GM23338 (cell line): ENCODE measurements at places on chromosomes 1 and 21.

DNA sequence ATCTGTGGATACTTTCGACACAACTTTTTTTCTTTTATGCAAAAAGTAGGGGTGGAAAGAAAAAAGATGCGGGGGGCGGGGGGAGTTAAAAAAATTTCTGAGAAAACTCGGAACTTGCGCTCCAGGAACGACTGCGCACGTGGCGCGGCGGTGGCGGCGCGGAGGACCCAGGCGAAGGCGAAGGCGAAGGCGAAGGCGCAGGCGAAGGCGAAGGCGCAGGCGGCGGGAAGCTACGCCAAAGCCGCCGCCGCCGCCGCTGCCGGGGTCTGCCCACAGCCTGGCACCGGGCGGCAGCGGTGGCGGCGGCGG is 208 bp upstream of the BARHL2 start:
- DNase-seq: peak; percentile 50

- DNase-seq: no peak
These were observed 92.1 kb downstream of the SMYD3 start for GRCh38 chr1:246415028-246415427.

GRCh38 chr1:25993197-25993951 is 4.5 kb downstream of the PAFAH2 start:
- no peak for DNase-seq

DNA sequence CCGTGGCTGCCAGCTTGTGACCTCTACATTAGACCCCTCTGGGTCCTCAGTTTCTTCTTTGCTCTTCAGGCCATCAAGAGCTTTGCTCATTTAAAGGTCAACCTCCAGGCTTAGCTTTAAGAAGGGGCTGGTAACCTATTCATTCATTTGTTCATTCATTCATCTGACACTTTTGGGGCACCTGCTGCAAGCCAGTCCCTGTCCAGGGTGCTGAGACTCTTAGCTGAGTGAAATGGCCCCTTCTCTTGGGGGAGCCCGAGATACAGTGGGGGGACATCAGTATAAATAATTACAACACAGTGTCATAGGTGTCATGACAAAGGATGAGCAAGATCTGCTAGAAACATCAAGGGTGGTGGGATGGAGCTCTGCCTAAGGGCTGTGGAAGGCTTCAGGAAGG is 10.5 kb upstream of the TTC4 start:
- DNase-seq: no peak

DNA sequence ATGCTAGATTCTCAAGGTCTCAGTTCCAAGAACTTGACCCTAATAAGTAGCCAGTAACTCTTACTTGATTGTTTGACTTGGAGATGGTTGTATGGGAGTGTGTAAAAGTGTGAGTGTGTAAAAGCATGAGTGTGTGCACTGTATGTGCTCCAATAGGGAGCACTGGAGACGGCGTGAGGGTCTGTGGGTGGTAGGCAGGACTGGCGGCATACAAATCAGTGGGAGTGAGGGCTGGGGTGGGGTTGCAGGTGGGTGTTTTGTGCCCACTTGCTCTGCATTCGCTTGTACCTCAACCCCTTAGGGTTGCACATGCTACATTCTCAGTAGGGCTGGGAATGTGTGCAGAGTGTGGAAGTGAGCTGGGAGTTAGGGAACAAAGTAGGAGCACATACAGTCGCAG is 79.5 kb upstream of the CD34 start:
- no peak for DNase-seq

DNA sequence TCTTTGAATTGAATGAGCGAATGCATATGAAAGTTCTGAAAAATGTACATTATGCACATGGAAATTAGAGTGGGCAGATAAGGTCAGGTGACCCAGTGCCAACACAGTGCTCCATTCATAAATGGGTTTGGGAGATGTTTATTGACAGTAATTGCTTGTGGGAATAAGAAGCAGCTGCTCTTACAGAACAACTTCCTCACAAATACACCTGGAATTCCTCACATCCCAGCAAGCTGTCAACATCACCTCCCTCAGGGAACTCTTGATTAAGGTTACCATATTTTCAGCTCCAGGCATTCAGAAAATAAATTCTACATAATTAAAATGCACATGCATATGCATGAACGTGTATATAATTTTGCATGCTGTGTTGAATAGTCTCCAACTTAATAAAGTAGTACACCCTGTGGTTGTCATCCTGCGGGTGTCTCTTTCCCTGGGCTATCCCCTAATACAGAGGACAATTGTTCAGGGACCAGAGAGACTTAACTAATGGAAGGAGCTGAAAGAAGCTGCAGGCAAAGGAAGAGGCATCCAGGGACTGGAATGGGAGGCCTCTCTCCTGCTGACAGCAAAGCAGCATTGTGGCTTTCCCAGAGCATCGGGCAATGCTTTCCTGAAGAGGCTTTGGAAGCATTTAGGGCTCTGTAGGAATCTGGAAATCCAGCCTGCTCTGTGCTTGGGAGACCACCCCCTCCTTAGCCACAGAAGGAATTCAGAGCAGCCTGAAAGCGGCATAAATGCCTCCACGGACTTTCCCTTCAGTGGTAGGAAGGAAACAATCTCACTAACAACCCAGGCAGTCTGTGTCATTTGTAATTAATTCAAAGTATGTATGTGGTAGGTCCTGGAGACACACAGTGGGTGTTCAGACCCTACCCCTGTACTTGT is 55.2 kb upstream of the GNG12 start:
- DNase-seq: peak; percentile 56

GRCh38 chr1:2981981-2982614 is 39.2 kb upstream of the ACTRT2 start:
- DNase-seq: no peak

DNA sequence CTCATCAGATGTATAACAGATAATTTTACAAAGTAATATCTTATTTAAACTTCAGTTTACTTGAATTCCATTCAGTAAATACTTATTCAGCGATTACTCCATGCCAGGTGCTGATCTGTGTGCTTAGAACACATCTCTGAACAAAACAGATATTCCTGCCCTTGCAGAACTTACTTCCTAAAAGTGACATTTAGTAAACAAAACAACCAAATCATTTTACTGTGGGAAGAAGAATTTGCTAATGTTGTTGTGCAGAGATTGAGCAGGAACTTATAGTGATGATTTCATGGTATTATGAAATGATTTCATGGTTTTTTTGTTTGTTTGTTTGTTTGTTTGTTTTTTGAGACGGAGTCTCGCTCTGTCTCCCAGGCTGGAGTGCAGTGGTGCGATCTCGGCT is 39.3 kb upstream of the WLS start:
- no peak for DNase-seq

DNA sequence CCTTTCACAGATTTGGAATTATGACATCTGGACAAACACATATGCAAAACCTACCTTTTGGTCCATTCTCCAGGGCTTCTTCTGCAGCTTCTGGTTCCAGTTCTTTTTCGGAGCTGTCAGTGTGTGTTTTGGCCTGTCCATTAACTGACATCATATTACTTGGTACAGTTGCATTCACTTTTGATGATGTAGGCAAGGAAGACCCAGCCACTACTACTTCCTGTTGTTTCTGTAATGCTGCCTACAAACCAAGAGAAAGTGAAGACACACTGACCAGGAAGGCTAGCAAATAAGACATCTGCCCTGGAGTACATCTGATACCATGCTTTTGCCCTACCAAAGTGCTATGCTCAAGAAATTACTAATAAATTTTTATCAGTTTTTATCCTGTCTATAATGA is 31.9 kb downstream of the ACBD3 start:
- DNase-seq: no peak

GRCh38 chr21:29423099-29423870 is 124.6 kb downstream of the BACH1 start:
- DNase-seq: no peak

DNA sequence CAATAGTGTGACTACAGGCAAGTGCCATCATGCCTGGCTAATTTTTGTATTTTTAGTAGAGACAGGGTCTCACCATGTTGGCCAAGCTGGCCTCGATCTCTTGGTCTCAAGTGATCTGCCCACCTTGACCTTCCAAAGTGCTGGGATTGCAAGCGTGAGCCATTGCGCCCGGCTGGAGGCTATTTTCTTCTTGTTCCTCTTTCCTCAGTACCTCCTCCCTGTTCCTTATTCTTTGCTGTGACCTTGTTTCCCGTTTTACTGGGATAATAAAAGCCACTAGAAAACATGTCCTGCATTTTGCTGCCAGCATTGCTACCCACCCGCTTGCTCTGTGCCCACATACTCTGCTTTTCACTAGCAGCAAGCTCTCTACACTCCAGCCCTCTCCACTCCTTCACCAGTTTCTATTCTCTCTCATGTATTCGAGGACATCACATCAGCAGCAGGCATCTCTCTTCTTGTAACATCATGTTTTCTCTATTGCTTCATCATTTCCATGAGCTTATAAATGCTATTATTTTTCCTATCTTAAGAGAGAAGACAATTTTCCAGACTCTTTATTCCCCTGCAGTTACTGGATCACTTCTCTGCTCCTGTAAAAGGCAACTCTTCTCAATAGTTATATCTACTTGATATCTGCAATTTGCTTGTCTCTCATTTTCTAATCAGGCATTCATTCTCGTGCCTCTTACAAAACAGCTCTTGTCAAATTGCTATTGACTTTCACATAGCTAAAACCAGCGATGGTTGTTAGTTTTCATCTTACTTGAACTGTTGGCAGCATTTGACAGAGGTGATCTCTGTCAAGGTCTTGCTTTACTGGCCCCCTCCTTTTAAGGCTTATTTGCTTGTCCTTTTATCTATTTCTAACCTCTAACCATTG is 34.5 kb upstream of the C21orf91 start:
- no peak for DNase-seq

DNA sequence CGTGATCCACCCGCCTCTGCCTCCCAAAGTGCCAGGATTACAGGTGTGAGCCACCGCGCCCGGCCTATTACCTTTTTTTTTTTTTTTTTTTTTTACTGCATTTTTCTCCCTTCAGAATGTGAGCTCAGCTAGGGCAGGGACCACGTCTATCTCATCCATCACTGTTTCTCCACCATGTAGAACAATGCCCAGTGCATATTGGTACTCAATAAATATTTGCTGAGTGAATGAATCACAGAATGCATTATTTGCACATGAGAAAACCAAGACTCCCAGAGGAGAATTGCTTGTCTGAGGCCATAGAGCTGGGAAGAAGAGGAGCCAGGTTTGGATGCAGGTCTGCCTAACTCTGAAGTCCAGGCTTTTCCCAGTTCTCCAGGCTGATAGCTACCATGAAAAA is 8.2 kb upstream of the SLC9A1 start:
- no peak for DNase-seq

DNA sequence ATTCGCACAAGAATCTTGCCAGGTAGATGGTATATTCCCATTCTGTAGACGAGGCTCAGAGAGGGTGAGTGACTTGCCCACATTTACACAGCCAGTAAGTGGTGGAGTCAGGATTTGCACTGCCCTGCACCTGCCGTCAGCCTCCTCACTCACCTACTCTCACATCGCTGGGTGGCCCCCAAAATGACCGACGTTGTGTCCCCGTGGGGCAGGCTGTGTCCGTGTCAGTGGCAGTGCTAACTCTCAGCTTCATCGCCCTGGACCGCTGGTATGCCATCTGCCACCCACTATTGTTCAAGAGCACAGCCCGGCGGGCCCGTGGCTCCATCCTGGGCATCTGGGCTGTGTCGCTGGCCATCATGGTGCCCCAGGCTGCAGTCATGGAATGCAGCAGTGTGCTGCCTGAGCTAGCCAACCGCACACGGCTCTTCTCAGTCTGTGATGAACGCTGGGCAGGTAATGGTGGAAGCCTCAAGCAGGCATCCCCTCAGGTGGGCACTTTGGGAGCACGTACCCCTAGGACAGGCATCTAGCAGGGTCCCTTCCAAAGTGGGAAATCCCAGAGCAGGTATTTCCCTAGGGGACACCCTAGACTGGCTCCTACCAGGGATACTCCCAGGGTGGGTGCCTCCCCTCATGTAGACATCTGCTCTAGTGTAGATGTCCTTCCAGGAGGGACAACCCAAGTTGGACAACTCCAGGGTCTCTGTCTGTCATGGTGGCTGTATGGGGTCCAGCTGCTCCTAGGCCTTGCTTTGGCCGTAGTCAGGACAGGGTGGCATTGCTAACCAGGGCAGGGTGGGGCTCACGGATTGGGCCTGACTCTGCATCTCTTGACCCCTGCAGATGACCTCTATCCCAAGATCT is 3.4 kb downstream of the HCRTR1 start:
- no peak for DNase-seq

DNA sequence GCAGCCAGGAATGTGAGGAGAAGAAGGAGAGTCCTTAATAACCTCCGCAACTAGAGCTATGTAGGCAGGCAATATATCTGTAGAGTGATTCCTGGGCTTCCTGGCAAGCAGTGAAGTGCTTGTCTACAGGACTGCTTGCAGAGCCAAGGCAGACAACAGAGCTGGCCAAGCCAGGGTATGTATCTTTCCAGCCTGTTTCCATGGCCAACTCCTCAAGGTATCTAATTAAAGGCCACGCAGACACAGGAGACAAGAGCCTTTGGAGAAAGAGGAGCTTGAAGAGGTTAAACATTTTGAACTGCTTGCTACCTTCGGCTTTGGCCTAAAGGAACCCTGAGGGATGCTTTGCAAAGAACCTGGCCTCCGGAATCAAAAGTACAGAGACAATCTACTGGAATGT is 137.4 kb downstream of the PIGK start:
- DNase-seq: peak; percentile 57

GRCh38 chr1:69157046-69157756 is 410.5 kb upstream of the LRRC7 start:
- DNase-seq: peak; percentile 11

- DNase-seq: no peak
These were observed 7.1 kb downstream of the ANGEL2 start for GRCh38 chr1:213008564-213008963.

GRCh38 chr21:37815893-37816292 is 100.4 kb downstream of the KCNJ6 start:
- DNase-seq: no peak

GRCh38 chr1:201578008-201578888 is 39.3 kb downstream of the NAV1 start:
- DNase-seq: no peak

GRCh38 chr1:67759066-67759465 is 74.1 kb downstream of the GADD45A start:
- DNase-seq: no peak

GRCh38 chr1:35442734-35443133 is 114.5 kb downstream of the KIAA0319L start:
- DNase-seq: no peak

DNA sequence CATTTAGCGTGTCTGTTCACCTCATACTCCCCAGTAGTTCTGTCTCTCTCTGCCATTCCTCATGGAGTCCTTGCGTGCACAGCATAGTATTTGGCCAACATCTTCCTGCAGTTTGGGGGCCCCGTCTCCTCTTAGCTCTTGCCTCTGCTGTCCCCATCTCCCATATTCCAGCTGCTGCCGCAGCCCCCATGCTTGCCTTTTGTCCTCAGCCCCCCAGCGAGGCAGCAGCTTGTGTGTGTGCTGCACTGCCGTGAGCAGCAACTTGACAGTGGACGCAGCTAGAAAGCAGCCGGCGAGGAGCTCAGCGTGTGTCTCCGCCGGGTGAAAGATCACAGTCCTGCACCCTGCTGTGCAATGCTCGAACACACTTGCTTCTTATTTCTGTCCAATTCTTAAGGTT is 164.2 kb upstream of the COL6A1 start:
- no peak for DNase-seq
